ENCODE measurements at places on chromosomes 11 and 22. TPM values are rescaled to one million over a fixed set of nuclear protein-coding genes. Genes with fewer than 3 reads are reported as not detected.

The CREB3L1 gene
- 6.6 TPM for total RNA-seq

The MUC6 gene
- not detected for total RNA-seq

The CASP5 gene
- not detected for total RNA-seq

The MFNG gene
- 2.2 TPM for total RNA-seq

The H19 gene
- total RNA-seq, result 12.4 TPM

The NDUFA6 gene
- 66.9 TPM for total RNA-seq

The IRAG1 gene
- not detected for total RNA-seq

The APOL5 gene
- total RNA-seq, result not detected

The IFITM1 gene
- not detected for total RNA-seq

The CACNA1I gene
- total RNA-seq, result 0.02 TPM

The IPO7 gene
- 114 TPM for total RNA-seq

The VWCE gene
- 0.39 TPM for total RNA-seq

The GPHA2 gene
- not detected for total RNA-seq

The WT1 gene
- 5.5 TPM for total RNA-seq

The SLC29A2 gene
- 5.8 TPM for total RNA-seq

The LRRC32 gene
- 0.20 TPM for total RNA-seq

The IL17REL gene
- total RNA-seq, result 0.06 TPM

Measured in A549 treated with ZK216348 at 1 μM for 4 hours (cell line).